ENCODE measurements at places on chromosomes 7 and 10.

- no peak for DNase-seq
These were observed 713 bp downstream of the IMMP2L start for GRCh38 chr7:111561654-111561903.

- DNase-seq: no peak
These were observed 300.8 kb downstream of the SDHAF3 start for GRCh38 chr7:97418312-97418711.

DNA sequence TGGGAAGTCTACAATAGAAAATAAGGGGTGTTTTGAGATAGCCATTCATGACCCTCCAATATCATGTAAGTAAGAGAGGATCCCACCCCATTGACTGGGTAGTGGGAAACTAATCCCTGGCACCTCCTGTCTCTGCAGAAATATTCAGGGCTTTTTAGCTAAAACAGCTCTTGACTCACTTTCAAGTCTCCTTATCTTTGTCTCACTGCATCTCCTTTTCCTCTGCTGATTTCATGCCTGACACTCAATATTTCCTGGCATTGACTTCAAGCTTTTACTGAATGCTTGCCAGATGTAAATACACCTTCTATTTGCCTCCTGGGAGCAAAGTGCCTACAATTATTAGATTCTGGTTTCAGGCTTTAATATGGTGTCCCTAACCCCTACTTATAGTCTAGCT lies 57.1 kb downstream of the CHRM2 start:
- DNase-seq: no peak

DNA sequence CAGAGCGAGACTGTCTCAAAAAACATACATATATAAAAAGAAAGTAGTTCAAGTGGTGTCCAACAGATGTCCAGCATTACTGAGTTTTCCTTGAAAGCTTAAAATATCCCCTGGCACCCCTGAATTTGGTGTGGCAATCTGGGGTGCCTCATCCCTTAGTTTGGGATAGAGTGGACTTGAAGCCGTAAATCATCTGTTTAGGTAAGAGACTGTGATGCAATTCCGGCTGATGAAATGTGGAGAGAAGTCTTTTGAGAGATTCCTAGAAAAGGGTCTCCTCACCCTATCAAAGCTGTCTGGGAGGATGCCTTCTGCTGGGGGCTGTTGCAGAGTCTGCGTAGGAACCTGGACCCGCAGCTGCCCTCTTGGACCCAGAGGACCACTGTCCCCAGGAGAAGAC lies 408.0 kb downstream of the RPS24 start:
- no peak for DNase-seq

DNA sequence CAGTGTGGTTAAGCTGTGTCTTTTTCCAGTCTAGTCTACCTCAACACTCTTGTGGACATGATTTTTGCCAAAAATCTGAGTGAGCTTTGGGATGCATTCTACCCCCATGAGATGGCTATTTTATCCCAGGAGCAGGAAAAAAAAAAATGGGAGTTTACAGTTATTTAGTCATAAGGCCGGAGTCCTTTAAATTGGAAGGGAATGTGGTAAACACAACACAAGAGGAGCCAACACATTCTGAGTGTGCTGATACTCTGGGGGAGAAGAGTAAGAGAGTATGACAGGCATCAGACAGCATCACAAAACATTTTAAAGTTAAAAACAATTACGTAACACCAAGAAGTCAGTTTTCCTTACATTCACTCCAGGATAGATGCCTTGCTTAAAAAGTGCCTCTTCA lies 46.1 kb downstream of the C1GALT1 start:
- DNase-seq: no peak

DNA sequence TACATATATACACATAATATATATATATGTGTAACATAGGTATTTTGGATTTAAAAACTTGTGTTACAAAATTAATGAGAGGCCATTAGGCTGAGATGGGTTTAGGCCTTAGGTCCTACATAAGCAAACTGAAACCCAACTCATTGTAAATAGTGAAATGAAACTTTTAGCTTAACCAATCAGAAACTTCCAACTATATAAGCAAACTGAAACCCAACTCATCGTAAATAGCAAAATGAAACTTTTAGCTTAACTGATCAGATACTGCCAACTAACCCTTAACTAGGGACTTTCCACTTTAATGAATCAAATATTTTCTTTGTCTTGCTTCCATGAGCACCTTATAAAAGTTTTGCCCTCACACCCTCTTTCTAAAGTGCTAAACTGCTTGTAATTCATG lies 17.3 kb upstream of the SAMD9L start:
- no peak for DNase-seq

DNA sequence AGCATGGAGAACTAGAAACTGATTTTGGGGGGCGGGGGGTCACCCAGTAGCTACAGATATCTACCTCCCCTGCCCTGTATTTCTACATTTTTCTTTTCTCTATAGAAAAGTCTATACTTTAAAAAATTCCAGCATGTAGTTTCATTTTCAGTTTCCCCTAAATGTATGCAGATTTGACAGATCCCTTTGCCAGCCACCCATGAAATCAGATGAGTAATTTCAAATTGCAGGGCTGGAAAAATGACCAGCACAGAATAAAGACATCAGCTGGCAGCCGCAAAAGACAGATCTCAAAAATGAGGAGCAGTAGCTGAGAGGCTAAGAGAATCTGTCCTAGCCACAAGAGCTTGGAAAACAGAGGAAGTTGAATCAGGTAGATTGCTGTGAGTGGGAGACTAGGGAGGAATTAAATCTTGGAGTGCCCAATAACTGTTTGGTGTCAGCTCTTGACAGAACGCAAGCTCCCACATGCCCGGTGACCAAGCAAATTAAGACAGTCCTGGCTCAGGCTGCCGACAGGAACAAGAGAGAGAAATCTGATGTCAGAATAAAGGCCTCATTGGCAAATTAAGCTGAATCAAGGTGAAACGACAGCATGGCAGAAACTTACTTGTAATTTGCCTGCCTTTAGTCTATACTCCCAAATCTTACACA lies 24.5 kb downstream of the ADRB1 start:
- DNase-seq: no peak

GRCh38 chr10:91930939-91931338 lies 7.4 kb downstream of the BTAF1 start:
- no peak for DNase-seq

- DNase-seq: no peak
These were observed 54.2 kb downstream of the TRIL start for GRCh38 chr7:28903730-28904577.

GRCh38 chr7:16644636-16645592 lies 640 bp downstream of the ANKMY2 start:
- peak; percentile 38 for DNase-seq

Data from large intestine (tissue), 12 donors.